Chondrocyte (in vitro differentiated cells): ENCODE measurements at places on chromosomes 2 and 18. TPM values are rescaled to one million over a fixed set of nuclear protein-coding genes. Genes with fewer than 3 reads are reported as not detected.

RIT2 gene
- total RNA-seq, result not detected in 3 replicates

DNA sequence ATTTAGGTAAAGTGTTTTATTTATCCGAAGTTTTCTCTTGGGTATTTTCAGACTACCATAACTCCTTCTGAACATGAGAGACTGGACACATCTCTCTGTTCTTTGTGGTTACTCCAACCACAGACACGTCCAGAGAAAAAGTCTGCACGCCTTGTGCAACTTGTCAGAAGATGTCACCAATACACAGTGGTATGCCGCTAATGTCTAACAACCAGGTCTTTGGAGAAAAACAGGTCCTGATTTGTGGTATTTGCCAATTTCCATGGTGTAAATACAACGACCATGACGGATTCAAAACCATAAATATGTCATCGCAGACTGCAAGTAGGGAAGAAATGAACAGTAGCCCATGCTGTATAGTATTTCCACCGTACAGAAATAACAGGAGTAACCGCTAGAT is 620.6 kb upstream of the ID2 start:
- DNase-seq, result no peak

DNA sequence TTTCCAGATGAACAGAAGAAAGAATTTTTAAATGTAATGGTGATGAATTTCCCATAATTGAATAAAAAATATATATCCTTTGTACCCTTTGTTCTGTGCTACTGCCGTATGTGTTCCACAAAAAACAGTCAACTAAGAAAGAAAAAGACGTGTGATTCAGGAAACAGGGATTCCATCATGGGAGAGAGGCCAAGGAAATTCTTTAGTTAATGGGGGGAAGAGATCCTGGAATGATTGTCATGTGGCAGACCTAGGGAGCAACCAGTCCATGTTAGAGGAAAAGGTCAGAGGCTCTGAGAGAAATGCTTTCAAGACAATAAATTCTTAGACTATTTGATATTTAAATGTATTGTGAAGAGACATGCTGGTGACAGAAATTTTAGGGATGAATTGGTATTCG is 76.6 kb downstream of the CPO start:
- no peak for DNase-seq

GRCh38 chr18:43876748-43877147 is 599.5 kb upstream of the SYT4 start:
- DNase-seq, result no peak

GRCh38 chr2:194445226-194445625 is 1211.8 kb upstream of the SLC39A10 start:
- no peak for DNase-seq
